SW480 (cell line): ENCODE measurements at places on chromosomes 4 and X.

DNA sequence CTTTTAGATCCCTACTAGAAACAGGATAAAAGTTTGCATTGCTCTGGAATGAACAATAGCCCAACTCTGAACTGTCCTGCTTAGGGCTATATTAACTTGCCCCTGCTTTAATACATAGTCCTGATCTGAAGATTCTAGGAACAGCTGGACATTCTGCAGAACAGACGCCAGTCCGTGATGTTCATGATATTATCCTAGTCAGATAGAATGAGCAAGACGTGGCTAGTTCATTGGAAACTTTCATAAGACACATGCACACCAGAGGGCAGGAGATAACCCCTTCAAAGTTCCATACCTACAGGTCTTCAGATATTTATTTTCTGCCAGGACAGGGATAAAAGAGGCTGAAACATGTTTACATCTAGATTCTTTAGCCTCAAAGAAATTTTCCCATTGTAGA is 75.5 kb upstream of the CLNK start:
- no peak for DNase-seq

DNA sequence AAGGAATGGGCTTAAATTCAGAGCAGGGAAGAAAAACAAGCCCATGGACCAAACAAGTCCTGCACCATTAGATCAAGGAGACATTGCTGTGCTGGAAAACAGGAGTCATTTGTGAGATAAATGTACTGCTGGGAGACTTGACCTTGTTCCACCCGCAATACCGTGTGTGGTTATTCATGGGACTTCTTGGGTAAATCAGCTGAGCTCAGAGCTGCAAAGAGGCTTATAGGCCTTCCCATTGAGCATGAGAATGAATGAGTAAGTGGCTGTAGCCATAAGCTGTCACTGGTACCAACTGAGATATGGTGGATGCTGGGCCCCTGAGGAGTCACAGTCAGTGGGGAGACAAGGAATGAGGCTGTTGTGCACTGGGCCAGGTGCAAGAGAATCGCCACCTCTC is 2.3 kb upstream of the CYTL1 start:
- DNase-seq, result no peak

DNA sequence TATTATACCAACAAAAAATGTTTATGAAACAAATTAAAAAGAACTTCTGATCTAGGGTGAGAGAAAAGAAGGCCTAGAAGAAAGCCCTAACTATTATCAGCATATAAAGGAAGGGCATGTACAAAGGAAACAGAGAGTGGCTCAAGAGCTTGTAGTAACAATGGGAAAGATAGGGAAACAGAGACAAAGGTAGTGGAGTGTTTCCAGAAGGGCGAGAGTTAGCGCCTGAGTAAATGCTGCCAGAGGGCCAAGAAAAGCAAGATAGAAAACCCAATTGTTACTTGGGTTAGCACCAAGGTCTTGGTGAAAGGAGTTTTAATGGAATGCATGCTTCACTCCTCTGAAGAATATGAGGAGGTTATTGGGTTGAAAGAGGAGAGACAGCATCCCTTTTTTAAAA is 16.5 kb upstream of the MSL3 start:
- DNase-seq, result no peak

GRCh38 chrX:48802089-48802904 is 430 bp downstream of the HDAC6 start:
- DNase-seq, result peak; percentile 87

- DNase-seq, result no peak
Observed at GRCh38 chr4:176868676-176869075, 76.0 kb upstream of the VEGFC start.

DNA sequence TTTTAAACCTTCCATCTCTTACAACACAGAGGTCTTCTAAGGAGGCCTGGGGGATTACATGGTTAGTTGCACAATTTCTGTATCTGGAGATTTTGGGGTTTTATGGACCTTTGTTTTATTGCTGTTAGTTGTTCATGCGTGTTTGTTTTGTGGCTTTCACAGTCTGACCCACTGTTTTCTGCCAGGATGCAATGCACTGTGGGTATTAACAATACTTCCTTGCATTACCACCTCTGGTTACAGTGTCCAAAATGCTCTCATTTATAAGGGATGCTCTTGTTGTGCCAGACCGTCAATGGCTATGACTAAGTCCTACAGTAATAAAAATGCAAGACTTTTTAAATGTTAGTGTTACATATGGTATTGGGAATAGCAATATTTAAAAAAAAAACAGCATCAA is 730.2 kb downstream of the KCTD8 start:
- DNase-seq, result no peak

- DNase-seq, result no peak
Observed at GRCh38 chrX:109373468-109373867, 108.4 kb downstream of the GUCY2F start.

- DNase-seq, result peak; percentile 66
Observed at GRCh38 chr4:105061136-105061696, 85.5 kb upstream of the TET2 start.

- no peak for DNase-seq
Observed at GRCh38 chrX:5084279-5084678, 1144.4 kb downstream of the NLGN4X start.

GRCh38 chr4:1974840-1975239 is 33.9 kb downstream of the NELFA start:
- no peak for DNase-seq

GRCh38 chr4:7322166-7322991 is 112.4 kb downstream of the PSAPL1 start:
- no peak for DNase-seq

DNA sequence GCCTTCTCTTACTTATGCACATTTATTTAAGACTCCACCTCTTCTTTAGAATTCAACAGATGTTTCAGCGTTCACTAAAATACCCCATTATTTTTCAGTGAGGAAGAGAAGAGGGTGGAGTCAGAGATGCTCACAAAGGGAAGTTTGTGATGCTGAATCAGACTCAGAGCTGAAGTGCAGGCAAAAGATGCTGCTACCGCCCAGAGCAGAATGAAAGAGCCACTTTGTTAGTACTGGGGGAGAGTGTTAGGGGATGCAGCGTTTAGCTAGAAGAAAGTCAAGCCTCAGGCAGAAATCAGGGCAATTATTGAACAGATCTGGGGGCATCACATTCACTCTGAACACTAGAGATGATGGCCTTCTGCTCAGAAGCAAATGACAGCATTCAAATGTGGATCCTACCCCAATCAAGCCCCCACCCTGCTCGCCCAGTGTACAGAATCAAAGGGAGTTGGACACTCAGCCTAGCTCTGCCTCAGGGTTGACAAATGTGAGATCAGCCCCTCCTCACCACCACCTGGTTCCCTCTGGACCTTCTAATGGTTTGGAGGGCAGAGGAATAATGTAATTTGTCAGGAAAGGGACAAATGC is 138.3 kb downstream of the UNC5C start:
- DNase-seq, result no peak

DNA sequence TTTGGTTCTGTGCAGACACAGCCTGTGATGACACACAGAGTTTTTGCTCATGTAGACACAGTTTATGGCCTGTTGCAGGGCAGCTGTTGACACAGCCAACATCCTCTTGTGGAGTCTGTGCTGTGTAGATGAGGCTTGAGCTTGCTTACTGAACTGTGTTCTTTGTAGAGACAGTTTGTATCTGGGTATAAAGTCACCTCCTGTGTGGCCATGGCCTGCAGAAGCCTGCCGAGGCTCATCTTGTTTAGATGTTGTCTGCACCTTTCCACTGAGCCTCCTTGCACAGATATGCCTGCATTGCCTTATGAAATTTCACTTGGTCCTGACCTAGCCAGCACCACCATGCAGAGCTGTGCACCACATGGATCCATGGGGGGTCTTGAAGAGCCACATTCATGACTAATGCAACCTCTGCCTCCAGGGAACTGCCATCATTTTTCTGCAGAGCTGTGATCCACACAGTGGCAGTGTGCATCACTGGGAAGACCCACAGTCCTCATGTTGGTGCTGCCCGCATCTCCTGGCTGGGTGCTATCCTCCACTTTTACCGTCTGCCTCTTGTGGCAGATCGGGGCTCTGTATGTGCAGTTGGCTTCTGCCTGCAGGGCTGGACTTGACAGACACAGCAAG is 198.0 kb upstream of the MAMLD1 start:
- no peak for DNase-seq

DNA sequence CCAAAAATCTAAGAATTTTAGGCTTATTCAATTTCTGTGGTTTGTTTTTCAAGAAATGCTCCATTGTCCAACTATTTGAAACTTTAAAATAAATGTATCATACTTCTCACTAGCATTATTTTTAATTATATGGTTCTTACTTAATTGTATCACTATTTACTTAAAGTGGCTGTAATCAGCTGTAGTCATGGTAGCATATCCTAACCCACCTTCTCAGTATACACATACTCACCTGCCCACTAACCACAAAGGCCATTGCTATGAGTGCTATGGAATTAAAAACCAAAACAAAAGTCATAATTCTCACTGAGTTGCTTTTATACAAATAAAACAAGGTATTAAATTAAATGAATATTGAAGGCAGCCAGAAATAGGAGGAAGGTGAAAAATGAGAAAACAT is 5.0 kb downstream of the FBXO8 start:
- DNase-seq, result no peak

DNA sequence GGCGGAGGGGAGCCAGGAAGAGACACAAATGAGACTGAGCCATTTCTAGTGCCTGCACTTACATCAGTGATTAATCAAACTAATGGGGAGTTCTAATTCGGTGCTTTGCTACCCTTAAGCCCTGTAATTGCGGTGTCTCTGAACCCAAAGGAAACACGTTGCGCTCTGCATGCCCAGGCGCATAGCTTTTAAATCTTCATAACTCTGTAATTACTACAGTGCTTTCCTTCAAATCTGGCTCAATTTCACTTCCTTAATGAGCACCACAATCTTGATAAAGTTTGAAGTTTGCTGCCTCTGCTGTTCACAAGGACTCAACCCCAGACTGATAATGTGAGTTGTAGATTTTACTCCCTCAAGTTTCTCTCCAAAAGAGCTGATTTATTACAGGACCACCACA is 5.7 kb upstream of the NHS start:
- DNase-seq, result no peak
